SW 1271 (cell line): ENCODE measurements at places on chromosomes 1 and 21.
A peak's percentile ranks its signal among the peaks of the same experiment; 100 is the strongest.

DNA sequence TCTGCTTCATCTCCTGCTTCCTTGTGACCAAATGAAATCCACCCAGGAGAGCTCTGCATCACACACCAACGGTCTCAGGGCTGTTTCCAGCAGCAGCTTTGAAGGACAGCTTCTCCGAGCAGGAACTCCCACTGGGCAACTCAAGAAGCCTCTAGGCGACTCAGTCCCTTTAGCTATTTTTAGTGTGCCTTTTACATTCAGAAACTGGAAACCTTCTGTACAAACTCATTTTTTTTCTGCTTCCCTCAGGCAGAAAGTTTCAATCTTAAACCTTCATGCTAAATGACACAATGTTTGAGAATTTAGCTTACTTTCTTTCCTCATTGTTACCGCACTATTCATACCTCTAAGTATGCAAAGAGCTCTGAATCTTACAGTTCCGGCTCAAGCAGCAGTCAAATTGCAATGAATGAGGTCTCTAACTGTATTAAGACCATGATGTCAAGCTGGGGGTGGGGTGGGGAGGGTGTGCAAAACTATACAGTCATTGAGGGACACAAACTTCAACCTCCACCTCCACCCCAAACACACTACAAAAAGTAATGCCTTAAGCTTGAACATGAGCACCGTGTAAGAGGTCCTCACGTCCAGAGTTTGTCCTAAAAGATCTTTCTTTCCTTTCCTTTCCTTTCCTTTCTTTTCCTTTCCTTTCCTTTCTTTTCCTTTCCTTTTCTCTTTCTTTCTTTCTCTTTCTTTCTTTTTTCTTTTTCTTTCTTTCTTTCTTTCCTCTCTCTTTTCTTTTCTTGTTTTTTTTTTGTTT lies 16.4 kb upstream of the TARBP1 start:
- peak; percentile 10 for DNase-seq

- no peak for DNase-seq
Measured at GRCh38 chr1:117205368-117205767, 5.4 kb downstream of the VTCN1 start.

DNA sequence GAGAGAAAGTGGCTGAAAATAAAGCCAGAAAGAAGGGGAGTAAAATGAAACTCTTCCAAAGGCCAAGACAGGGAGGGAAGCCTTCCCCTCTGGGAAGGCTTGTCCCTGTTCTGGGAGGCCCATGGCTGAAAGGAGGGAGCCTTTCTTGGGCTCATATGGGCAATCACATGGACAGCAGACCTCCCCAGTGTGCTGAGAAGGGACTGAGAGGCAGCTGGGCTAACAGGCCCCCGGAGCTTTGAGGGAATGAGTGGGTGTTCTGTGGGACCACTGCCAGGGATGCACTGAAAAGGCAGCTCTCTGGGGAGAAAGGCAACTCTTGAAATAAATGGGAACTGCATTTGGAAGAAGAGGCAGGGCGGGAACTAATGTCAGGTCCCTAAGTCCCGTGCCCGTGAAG lies 39.1 kb downstream of the KANK4 start:
- DNase-seq, result no peak

DNA sequence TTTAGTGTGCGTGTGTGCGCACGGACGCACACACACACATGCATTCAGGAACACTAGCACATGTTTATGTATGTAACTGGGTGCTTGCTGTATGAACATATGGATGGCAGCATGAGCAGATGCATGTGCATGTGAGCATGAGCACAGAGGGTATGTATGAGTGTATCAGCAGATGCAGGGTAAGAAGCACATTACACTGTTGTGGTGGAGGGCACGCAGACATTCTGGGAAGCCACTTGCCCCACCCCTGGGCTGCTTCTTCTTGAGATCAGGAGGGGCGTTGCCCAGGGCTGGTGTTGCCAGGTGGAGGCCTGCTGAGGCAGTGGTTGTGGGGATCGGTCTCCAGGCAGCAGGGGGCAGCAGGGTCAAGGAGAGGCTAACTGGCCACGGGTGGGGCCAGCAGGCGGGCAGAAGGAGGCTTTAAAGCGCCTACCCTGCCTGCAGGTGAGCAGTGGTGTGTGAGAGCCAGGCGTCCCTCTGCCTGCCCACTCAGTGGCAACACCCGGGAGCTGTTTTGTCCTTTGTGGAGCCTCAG lies 3.9 kb upstream of the P3R3URF start:
- DNase-seq, result peak; percentile 15

DNA sequence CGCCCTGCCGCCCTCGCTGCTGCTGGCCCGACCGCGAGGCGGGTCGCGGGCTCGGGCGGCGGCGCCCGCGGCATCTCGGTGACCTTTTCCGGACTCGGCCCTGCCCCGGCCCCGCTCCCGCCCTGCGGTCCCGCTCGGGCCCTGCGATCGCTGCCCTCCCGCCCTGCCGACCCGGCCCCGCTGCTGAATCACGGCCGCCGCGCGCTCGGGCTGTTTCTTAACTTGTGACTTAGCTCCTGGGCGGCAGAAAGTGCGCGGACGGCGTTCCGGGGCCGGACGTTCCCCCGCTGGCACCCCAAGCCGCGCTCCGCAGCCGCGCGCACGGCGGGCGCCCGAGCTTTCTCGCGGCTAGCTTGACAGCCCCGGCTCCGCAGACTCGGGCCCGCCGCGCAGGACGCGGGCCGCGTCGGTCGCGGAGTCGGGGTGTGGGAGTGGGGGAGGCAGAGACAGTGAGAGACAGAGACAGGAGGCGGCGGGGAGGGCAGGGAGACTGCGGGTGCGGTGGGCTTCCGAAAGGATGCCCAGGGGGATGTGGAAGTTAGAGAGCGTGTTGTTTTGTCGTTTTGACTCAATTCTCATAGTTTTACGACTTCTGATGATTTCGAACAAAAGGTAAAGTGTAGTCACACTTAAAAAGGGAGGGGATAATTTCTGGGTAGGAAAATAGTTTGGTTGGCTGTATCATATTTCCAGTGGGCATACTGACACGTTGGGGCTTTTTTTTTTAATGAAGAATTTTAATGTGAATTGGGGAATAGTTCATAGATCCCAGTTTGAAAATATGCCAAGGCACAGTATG lies 49.8 kb downstream of the PRDM2 start:
- DNase-seq, result no peak

- no peak for DNase-seq
Measured at GRCh38 chr1:119007339-119007669, 19.2 kb upstream of the TBX15 start.

GRCh38 chr1:14245954-14246353 lies 352.5 kb upstream of the KAZN start:
- no peak for DNase-seq

GRCh38 chr21:30676737-30677136 lies 34.1 kb downstream of the KRTAP20-3 start:
- DNase-seq, result no peak

GRCh38 chr1:90704817-90705216 lies 12.3 kb downstream of the BARHL2 start:
- no peak for DNase-seq

- no peak for DNase-seq
Measured at GRCh38 chr1:232009741-232010140, 383.2 kb downstream of the DISC1 start.

GRCh38 chr1:49544615-49545014 lies 479.1 kb downstream of the AGBL4 start:
- no peak for DNase-seq

GRCh38 chr1:117883616-117884015 lies 45.8 kb downstream of the GDAP2 start:
- no peak for DNase-seq

DNA sequence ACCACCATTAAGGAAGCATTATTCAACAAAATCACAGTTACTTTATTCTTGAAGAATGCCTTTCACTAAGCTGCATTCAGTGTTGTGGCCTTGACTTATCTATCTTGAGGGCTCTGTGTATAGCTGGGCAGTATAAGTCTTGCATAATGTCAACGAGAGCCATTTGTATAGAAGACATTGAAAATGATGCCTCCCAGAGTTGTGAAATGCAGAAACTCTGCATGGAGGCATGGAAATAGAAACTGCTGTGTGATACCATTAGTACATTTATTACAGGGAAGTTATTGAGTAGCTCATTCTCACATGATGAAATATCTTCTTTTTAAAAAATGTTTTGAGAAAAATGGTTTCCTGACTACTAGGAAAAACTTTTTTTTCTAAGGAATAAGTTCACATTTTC lies 111.4 kb upstream of the SNX7 start:
- no peak for DNase-seq

- no peak for DNase-seq
Measured at GRCh38 chr1:24964811-24965570, 34.9 kb upstream of the RUNX3 start.

DNA sequence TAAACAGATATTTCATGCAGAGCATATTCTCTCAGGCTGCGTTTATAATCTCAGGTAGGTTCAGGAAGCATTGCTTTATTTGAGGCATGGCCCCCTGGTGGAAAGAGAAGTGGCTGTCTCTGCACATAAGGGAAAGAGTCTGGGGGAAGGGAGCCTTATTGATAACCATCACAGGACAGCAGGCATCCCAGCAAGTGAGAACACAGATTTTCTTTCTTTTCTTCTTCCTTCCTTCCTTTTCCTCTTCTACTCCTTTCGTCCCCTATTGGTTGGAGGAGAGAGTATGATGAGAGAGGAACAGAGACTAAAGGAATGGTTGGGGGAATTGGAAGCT lies 21.9 kb downstream of the TSNAX start:
- peak; percentile 12 for DNase-seq

- DNase-seq, result no peak
Measured at GRCh38 chr21:42614811-42615351, 38.5 kb upstream of the PDE9A start.

GRCh38 chr21:40531431-40532110 lies 315.4 kb downstream of the DSCAM start:
- DNase-seq, result no peak

DNA sequence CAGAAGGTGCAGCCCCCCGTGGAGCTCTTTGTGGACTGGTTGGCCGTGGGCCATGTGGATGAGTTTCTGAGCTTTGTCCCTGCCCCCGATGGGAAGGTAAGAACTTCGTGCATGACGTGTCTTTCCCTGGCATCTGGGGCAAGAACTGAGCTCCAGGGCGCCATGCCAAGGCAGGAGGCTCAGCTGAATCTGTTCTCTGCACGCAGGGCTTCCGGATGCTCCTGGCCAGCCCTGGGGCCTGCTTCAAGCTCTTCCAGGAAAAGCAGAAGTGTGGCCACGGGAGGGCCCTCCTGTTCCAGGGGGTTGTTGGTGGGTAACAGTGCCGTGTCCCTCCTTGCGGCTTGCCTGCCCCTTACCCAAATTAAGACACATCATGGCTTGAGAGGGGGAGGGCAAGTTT lies 27.7 kb downstream of the PADI3 start:
- DNase-seq, result no peak

GRCh38 chr1:245444945-245445344 lies 290.2 kb downstream of the KIF26B start:
- no peak for DNase-seq

DNA sequence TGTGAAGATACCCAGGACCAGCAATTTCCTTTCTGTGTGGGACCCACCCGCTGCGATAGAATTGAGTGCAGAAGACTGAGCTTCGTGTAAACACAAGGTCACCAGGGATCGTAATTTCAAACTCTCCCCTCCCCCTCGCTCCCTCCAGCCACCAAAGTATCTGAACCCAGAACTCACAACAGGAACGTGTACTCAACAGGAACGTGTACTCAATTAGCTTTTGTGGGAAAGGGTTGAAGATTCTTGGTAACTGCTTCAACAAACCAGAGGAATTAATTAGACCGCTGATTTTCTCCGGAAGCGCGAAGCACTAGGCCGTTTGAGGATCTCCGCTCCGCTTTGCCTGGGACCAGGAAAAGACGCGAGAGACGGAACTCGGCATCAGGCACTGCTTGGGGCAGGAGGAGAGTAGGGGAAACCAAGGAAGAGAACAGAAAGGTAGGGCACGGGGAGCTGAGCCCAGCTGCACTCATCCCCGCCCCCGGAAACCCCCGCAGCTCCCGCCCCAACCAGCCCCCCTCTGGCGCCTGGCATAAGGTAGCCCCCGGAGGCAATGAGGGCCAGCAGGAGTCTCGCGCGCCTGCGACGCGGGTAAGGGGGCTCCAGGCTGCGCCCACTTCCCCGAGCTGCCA lies 453 bp downstream of the DRAM2 start:
- no peak for DNase-seq

DNA sequence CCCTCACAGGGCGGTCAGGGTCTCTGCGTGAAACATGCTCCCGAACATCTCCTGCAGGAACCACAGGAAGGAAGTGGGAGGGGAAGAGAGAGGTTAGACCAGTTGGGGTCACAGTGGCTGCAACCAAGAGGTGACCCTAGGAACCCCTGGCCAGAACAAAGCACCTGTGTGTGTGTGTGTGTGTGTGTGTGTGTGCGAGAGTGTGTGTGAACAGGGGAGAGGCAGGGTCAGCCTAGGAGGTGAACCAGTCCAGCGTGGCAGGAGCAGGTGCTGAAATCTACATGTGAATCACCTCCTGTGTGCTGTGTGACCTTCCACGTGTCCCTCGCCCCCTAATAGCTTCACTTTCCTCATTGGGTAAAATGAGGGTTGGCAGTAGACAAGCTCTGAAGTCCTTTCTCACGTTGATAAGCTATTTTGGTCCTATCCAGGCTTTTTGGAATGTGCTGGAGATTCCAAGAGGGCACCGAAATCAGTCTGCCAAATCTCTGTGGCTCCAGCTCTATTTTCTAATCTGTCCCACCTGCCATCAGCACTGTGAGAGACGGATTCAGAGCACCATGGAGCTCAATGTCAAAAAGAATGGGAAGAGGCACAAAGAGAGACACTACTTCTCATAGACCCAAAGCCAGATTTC lies 27.8 kb downstream of the SLC26A9 start:
- DNase-seq, result no peak

- DNase-seq, result no peak
Measured at GRCh38 chr1:164611754-164612642, 53.0 kb downstream of the PBX1 start.

DNA sequence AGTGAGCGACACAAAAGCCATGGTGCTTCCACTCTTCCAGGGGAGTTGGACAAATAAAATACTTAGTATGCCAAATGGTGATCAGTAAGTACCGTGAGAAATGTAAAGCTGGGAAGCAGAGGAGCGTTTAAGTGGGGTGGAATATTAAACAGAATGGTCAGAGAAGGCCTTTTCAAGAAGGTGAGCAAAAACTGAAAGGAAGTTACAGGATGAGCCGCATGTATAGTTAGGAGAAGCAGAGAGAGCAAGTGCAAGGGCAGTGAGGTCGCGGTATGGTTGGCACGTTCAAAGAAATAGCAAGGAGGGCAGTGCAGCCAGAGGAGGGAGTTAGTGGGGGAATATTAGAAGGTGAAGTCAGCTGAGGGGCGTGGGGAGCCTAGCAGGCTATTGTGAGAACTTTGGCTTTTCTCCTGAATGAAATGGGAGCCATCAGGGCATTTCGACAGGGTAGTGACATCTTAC lies 748 bp upstream of the ATP6V0B start:
- DNase-seq, result no peak

DNA sequence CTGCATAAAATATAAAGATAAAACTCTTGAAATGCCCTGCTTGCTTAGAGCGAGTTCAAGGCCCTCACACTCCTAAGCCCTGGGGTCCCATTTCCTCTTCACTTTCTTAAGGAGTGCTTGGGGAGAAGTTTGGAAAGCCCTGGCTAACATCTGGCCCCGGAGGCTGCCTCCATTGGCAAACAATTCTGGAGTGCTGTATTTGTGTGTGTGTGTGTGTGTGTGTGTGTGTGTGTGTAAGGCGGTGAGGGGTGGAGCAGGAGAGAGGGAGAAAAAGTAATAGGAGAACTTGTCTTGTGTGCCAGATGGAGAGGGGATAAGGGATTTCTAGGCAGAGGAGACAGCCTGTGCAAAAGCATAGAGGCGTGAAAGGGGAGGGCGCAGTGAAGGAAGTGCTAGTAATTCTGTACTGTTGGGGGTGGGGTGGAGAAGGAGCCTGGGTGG lies 578 bp upstream of the TRIM62 start:
- no peak for DNase-seq
